ENCODE measurements at places on chromosomes 3 and 15.

GRCh38 chr3:135056084-135056730, 261.1 kb downstream of the EPHB1 start:
- no peak for DNase-seq

DNA sequence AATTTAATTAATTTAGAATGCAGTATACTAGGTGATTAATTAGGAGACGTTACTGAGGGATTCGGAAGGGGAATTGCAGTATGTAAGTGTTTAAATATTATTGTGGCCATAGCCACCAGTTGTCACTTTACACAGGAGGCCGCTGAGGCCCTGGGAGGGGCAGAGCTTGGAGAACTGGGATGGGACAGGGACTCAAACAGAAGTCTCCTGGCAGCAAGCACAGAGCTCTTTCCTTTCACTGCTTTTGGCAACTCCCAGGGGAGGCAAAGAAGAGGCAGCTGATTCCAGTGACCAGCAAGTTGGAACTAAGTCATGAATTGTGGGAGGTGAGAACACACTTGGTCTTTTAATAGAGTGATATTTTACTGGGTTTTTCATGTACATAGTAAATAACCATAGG, 248.6 kb downstream of the RPLP1 start:
- DNase-seq: no peak

GRCh38 chr15:74823324-74823723, 3.1 kb upstream of the CPLX3 start:
- DNase-seq: no peak

- peak; percentile 57 for DNase-seq
Measured at GRCh38 chr3:119219069-119219468, 21.6 kb downstream of the B4GALT4 start.

- no peak for DNase-seq
Measured at GRCh38 chr15:72265031-72265430, 7.3 kb downstream of the PARP6 start.

- no peak for DNase-seq
Measured at GRCh38 chr15:66591322-66591862, 25.6 kb upstream of the LCTL start.

GRCh38 chr3:151290673-151291072, 12.3 kb upstream of the P2RY14 start:
- DNase-seq: no peak

DNA sequence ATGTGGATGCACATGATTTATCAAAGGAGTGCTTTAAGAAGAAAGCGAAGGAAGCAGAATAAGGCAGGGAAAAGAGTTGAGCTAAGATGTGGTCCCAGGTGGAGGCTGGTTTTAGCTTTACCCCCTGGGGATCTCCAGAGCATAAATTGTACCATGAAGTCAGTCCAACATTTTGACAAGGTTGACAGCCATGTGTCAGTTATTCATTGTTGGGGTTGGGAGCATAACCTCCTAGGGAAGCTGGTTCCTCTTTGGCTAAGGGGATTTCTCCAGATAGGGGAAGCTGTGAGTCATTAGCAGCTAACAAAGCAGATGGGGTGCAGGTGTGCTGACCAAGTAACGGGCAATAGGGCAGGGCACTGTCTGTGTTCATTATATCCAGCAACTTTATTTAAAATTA, 123.7 kb upstream of the IGSF10 start:
- DNase-seq: no peak

DNA sequence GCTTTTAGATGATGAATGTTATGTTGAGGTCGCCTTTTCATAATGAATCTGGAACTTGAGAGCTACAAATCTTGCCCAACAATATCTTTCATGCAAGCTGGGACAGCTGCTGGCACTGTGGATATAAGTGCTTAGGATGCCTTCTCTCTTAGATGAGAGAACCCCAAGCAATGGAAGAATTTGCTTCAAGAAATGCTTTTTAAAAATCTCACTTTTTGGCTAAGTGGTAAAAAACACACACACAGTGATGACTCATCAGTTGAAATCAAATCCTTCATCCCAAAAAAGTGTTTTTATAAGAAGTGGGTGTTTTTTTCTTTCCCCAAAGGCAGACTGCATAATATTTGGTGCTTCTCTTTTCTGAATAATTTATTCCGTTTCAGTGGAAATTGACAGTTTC, 38.4 kb upstream of the GALNT15 start:
- DNase-seq: no peak

GRCh38 chr3:73401059-73401458, 223.7 kb downstream of the PDZRN3 start:
- DNase-seq: no peak
